Bone marrow (tissue), 2 donors: ENCODE measurements at places on chromosomes 3 and 15.

DNA sequence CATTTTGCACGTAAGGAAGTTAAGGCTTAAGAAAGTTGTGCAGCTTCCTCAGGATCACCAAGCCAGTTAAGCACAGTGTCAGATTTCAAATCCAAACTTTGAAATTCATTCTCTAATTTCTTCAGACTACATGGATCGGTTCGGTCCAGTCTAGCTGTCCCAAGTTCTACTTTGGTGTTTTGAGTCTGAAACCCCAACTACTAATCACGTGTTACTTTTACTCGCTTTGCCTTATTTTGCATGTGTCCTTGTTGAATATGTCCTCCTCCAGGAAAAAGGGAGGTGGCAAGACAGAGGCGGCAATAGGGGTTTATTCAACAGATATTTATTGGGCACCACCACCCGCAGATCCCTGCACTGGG lies 522 bp upstream of the GXYLT2 start:
- DNase-seq = no peak

- peak; percentile 19 for DNase-seq
Observed at GRCh38 chr3:44584646-44585501, at the start of gene ZNF660. Gene ZNF660 (plus strand): TSS chr3:44584964. CDS start chr3:44594194, 9,230 bp downstream.

DNA sequence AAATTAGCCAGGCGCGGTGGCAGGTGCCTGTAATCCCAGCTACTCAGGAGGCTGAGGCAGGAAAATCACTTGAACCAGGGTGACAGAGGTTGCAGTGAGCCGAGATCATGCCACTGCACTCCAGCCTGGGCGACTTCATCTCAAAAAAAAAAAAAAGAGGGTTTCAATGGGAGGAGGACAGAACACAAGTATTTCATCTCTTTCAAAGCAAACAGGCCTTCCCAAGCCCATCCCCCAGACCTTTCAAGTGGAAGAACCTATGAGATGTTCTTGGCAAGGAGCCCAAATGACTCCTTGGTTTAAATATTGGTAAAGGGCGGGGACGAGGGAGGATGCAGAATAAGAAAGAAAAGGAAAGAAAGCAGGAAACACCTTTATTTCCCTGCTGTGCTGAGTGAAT lies 62.2 kb upstream of the MCF2L2 start:
- DNase-seq = peak; percentile 47

- no peak for DNase-seq
Observed at GRCh38 chr3:134354612-134355251, 19.5 kb downstream of the AMOTL2 start.

GRCh38 chr15:40091861-40092255 lies 16.8 kb downstream of the BMF start:
- no peak for DNase-seq

DNA sequence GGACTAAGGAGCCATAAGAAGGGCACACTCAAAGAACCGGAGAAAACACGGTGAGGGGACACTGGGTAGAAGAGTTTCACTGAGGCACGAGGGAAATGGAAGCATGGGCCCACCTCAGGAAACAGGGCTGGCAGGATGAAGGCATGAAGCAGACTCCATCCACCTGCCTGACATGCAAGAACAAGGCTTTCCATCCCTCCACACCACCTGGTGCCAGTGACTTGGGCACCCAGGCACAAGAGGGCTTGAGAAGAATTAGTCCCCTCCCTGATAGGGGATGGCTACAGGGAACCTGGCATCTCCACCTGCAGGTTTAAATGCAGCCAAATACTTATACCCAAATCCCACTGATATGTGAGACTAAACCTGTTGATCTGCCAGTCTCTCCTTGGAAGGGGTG lies 38.9 kb upstream of the PPP2R3A start:
- DNase-seq = no peak

DNA sequence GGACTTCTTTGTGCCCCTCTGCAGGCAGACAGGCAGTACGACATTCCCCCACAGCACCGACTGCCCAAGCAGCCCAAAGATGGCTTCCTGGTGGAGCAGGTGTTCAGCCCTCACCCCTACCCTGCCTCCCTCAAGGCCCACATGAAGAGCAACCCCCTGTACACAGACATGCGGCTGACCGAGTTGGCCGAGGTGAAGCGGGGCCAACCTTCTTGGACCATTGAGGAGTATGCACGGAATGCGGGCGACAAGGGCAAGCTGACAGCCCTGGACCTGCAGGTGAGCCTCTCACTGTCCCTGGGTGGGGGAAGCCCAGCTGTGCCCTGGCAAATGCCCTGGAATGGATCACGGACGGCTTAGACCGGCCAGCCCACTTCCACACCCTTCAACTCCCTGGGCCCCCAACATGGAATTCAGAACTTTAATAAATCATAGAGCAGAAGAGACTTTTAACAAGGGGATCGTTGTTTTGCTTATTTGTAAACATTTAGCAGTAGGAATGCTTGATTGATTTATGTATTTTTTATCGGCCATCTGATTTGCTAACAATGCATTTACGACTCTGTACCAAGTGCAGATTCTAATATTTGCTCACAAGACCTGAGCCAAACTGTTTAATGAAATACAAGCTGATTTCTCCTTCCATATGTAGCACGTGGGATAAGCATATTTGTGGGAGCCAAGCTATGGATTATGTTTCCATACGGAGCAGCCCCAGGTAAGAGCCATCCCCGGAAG lies 31.1 kb downstream of the MINAR1 start:
- DNase-seq = no peak

DNA sequence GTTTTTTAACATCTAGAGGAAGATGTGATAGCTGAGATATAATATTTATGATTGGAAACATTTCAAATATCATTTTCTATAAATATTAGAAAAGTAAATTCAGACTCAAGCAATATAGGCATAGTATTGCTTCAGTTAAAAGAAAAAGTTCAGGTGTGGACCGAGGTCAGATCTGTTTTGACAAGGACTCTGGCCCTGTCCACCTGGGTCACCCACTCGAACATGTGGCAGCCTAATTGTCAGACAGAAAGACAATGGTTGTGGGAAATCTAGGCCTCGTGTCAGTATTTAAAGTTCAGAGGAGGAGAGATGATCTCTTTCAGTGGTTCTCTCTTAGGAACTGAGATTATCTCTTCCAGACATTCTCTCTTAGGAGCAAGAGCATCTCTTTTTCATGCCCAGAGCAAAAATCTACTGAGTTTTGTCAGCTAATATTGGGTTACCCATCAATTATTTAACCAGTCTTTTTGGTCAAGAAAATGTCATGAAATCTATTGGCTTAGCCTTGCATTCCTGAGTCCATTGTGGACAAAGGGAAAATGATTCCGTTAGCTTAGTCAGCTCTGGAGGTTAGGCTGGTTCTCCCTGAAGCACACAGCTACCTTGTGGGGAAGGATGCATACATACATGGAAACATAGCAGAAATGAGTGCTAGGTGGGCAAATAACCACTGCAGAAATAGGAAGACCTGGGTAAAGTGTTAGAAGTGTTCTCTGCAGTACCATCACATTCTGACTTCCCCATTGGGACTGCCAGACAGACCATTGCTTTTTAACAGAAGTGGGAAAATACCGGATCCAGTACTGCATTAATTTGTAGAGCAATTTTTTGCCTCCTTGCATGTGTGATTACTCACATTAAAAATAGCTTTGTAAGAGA lies 343.3 kb downstream of the GRM7 start:
- no peak for DNase-seq

DNA sequence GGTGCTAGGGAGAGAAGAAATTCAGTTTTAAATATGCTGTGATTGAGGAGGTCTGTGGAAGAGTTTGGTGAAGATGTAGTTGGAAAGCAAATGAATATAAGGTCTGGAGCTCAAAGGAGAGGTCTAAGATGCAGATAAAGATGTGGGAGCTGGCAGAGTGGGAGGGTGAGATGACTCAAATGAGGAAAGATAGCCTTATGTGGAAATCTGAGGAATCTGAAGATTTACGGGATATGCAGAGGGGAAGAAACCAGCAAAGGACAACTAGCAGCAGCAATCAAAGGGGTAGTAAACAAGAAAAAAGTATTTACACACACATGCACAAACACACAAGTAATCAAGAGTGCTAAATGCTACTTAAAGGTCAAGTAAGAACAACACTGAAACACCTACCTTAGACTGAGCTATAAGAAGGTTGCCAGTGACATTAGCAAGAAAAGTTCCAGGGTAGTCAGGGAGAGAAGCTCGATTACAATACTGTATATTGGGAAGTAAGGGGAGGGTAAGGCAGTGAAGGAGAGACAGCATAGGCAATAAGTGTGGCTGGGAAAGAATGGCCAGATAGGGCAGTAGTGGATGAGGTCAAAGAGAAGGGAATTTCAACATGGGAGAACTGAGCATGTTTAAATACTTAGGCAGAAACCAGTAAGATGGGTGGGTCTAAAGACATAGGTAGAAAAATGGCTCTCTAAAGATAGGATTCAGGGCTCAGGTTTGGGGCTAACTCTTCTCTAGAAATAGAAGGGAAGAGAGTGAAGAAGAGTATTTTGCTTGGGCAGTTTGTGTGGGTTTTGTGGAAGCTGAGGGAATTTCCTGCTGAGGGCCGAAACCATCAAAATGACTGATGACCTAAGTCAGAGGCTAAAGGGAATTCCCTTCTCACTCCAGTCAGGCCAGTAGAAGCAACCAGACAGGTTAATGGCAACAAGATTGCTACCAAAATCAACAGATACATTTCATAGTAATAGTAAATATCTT lies 8.9 kb downstream of the CMTM6 start:
- no peak for DNase-seq

GRCh38 chr3:127819086-127819485 lies 3.2 kb downstream of the MGLL start:
- DNase-seq = no peak

DNA sequence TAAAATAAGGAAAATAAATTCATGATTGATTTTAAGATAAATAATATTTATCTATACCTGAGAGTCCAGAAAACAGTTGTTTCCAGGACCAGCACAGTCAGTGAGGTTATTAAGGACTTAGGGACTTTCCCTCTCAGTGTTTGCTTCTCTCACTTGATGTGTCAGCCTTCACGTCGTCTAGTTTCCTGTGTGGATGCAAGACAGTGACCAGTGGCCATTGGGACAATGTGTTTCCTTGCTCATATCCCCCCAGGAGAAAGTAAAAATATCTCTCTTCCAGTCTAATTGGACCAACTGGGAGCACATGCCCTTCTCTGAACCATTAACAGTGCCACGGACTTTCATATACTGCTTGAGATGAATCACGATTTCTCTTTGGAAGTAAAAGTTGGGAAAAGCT lies 157.8 kb upstream of the CTNNB1 start:
- no peak for DNase-seq

GRCh38 chr3:122358703-122359032 lies 24.4 kb downstream of the MIX23 start:
- DNase-seq = no peak

DNA sequence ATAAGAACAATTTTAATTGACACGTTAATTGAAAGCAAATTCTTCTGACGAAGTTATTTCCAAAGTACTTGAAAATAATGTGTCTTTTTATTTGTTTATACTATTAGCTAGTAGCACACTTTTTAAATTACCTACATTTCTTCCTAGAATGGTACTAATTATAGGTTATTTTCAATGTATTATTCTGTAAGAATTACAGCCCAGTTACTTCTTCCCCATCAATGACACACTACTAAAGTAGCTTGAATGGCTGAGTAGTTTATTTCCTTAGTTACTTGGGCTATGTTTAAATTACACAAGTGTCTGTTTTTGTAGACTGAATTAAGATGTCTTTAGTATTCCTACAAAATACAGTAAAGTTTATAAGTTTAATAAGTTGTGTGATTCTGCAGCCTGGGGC lies 217.6 kb upstream of the IL12A start:
- no peak for DNase-seq

DNA sequence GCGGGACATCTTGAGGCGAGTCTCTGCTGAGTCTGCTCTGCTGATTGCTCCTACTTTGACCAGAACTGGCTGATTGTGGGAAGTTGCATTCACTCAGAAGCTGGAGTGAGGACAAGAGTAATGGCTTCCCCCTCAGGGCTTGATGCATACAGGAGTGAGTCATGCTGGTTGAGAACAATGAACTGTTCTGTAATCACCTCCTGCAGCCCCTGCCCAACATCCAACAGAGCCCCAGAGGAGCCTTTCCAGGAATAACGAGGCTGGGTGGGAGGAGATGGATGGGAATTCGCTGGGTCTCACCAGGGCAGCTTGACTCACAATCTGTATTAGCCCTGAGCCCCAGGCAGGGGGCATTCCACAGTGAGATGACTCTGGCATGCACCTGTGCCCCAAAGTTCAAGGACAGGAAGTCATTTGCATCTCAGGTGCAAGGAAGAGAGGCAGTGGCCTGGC lies 85.0 kb downstream of the RAB11A start:
- DNase-seq = no peak

DNA sequence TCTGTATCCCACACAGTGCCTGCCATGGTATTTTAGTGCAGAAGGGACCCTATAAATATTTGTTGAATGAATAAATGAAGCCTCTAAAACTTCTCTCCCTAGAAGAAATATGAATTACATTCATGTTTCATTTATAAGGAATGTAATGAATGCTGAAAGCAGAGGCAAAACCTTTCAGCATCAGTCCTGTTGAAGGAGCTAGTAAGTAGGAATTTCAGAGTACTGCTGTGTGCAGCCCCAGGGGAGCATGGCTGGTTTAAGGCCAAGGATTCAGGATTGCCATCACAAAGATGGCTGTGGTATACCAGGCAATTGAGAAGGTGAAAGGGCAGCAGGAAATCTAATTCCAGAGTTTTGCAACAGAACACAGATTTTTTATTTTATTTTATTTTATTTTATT lies 1131.4 kb downstream of the IGSF11 start:
- no peak for DNase-seq

DNA sequence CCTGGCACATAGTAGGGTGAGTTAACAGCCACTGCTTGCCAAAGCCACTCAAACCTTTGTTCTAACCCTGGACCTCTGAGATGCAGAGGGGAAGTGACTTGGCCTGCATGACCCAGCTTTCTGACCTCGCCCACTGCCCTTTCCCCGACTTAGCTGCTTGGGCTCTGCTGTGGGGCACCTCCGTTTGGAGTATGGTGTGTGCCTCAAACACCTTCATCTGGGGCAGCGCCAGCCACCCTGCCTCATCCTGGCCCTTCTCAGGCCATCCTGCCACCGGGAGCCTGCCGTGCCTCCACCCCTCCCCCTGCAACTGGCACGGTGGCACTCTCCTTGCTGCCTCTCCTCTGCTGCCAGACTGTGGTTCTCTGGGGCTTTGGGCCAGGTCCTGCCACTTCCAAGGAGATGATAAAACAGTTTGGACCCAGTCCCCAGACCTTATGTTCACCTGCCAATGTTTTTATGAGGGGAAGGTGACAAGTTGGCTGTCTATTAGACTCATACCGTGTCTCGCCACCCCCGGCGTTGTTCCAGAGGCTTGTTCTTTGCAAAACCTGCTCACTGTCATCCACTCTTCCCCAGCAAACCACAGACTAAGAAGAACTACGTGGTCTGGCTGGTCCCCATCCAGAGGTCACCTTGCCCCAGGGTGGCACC lies 32.2 kb downstream of the SLC6A6 start:
- no peak for DNase-seq

GRCh38 chr3:177929310-177929709 lies 606.9 kb upstream of the KCNMB2 start:
- DNase-seq = no peak

GRCh38 chr3:22606938-22607337 lies 596.2 kb upstream of the UBE2E2 start:
- DNase-seq = no peak

GRCh38 chr3:166291186-166291955 lies 454.1 kb upstream of the BCHE start:
- no peak for DNase-seq

GRCh38 chr3:14391033-14391432 lies 11.4 kb upstream of the SLC6A6 start:
- DNase-seq = peak; percentile 22

- no peak for DNase-seq
Observed at GRCh38 chr3:54476891-54477290, 354.5 kb downstream of the CACNA2D3 start.
